ENCODE measurements at places on chromosomes 6 and 20.

- DNase-seq: no peak
Measured at GRCh38 chr6:41922154-41922553, 855 bp downstream of the BYSL start.

- no peak for DNase-seq
Measured at GRCh38 chr6:73927421-73927820, 231.4 kb downstream of the CD109 start.

DNA sequence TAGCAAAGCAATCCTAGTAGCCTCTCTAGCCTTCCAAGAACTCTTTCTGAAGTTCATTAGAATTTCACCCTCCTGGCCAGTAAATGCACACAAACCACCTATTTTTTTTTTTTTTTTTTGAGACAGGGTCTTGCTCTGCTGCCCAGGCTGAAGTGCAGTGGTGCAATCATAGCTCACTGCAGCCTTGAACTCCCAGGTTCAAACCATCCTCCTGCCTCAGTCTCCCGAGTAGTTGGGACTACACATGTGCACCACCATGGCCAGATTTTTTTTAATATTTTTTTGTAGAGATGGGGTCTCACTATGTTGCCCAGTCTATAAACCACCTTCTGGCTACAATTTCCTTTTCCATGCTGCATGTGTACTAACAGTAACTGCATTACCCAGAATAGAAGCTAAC is 301.3 kb downstream of the ZNF217 start:
- DNase-seq: no peak

DNA sequence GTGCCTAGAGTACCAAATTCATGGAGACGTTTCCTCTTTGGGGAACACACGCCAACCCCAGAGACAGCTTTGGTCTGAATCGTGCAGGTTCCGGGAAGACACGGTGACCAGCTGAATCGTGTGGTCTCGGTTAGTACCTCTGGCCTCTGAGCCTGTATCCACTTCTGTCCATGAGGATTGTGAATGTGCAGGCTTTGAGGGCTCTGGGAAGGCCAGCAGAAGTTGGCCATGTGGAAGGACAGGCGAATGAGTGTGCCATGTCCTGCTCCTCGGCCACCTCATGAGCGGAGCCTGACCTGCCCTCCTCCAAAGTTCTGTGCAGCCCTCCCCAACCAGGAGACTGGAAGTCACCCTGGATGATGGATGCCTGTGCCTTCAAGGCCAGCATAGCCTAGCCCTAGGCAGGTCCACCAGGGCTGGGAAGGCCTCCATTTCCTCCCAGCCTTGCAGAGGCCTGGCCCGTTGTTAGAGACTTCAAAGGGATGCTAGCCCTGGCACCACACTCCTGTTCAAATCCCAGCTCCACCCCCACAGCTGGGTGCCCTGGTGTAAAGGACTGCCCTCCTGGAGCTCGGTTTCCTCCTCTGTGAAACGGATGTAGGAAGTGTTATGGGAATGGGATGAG is 1.7 kb upstream of the TMEM74B start:
- no peak for DNase-seq

DNA sequence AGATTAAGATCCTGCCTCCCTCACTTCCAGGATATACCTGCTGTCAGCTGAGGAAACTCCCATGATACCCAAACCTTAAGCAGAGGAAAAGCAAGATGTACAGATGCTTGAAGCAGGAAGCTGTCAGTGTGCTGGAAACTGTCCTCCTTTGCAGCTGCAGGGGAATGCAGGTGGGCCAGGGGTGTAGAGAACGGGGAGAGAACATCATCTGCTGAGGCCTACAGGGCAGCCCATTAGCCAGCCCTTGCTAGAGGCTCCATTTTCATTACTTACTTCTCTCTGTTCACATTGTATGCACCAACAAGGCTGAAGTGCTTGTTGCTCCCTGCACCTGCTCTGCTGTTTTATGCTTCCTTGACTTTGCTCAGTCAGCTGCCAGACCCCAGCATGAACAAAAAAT is 119.1 kb downstream of the PRND start:
- no peak for DNase-seq

DNA sequence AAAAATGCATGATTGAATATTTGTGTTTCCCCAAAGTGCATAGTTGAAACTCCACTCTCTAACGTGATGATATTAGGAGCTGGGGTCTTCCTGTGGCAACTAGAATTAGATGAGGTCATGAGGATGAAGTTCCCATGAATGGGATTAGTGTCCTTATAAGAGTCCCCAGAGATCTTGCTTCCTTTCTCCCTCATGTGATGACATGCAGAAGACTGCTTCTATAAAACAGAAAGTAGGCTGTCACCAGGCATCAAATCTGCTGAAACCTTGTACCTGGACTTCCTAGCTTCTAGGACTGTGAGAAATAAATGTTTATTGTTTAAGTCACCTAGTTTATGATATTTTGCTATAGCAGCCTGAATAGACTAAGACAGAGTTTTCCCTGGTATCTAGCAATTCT is 586.5 kb upstream of the EPHA7 start:
- no peak for DNase-seq

DNA sequence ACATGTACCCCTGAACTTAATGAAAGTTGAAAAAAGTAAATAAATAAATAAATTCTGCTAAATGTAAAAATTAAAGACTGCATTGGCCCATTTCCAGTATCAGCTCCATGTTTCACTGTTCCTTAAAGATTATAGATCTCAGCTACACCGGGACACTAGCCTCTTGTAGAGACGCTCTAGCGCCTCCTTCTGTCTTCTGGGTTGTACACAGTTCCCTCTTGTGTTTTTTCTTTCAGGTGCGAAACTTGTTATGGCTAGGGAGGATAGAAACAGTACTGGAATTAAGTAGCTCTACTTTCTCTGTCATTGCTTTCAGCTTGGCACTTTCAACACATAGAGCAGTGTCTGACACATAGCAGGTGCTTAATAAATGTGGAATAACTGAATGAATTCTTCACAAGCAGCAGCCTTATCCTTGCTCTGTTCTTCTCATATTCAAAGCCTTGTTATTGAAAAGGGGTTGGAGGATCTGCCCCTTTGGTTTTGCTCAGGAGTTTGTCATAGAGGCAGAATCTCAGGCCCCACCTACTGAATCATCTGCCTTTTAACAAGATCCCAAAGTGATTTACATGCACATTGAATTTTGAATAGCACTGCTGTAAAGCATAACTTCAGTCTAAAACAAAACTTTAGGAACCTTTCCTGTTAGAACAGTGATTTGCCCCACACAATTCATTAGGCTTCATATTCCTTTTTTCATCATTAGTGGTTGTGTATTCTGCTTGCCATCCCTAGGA is 92.3 kb downstream of the FIG4 start:
- DNase-seq: no peak

DNA sequence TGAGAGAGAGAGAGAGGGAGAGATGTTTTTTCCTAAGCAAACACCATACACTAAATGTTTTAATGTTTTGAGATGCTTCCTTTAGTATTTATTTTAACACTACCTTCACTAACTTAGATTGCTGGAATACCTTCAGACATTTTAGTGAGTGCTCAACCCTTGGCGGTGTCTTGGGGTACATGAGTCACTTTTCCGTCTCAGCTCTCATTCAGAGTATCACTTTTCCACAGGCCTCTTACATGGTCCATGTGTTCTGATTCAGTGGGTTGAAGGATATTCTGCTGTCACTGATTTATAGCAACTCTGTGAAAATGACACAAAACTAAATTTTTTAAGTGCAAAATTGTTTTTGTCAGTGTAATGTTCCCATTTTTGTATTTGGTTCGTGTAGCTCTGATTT is 217.9 kb downstream of the CLVS2 start:
- no peak for DNase-seq

DNA sequence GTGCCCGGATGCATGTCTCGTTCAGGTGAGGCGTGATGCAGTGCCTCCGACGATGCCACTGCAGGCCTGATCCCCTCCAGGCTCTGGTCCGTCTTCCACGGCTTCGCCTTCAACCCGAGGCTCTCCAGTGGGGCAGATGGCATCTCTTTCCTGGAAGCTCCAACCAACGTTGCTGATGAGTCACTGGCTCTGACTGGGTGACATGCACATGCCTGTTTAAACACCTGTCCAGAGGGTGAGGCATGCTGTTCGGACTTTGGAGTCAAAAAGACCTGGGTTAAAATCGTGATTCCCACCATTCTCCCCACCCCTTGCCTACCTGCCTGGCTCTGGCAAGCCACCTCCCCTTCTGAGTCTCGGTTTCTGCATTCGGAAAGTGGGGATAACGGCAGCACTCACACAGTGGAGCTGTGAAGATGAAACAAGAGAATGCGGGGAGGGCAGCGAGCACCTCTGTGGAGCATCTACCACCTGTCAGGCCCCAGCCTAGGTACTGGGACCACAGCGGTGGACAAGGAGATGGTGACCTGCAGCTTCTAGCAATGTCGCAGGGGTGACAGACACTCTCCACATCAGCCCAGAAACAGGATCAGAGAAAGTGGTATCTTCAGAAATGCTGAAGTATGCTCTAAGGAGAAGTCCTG is 8.5 kb upstream of the EDN3 start:
- DNase-seq: no peak

DNA sequence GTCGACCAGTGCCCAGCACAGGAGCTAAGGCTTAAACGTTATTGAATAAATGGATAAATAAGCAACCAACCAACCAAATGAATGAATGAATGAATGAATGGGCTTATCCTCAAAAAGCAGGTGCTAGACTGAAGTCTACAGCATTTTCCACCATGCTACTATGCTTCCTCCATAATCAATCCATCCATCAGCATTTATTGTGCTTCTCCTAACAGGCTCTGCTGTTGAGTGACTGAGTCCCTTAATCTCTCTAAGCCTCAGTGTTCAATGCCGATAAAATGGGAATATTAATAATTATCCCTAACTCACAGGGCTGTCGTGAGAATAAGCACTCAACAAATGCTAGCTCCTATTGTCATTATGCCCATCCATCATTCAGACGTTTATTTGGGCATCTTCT is 4.6 kb upstream of the NOL4L start:
- no peak for DNase-seq

GRCh38 chr20:39676241-39676640 is 714.1 kb downstream of the DHX35 start:
- DNase-seq: no peak

- DNase-seq: no peak
Measured at GRCh38 chr6:140130074-140130473, 755.6 kb upstream of the CITED2 start.

- DNase-seq: peak; percentile 54
Measured at GRCh38 chr6:145963216-145964068, 716 bp downstream of the SHPRH start.

GRCh38 chr20:37283530-37284195 is 5.8 kb upstream of the MANBAL start:
- no peak for DNase-seq

- DNase-seq: no peak
Measured at GRCh38 chr20:13661070-13661685, 22.4 kb upstream of the TASP1 start.

DNA sequence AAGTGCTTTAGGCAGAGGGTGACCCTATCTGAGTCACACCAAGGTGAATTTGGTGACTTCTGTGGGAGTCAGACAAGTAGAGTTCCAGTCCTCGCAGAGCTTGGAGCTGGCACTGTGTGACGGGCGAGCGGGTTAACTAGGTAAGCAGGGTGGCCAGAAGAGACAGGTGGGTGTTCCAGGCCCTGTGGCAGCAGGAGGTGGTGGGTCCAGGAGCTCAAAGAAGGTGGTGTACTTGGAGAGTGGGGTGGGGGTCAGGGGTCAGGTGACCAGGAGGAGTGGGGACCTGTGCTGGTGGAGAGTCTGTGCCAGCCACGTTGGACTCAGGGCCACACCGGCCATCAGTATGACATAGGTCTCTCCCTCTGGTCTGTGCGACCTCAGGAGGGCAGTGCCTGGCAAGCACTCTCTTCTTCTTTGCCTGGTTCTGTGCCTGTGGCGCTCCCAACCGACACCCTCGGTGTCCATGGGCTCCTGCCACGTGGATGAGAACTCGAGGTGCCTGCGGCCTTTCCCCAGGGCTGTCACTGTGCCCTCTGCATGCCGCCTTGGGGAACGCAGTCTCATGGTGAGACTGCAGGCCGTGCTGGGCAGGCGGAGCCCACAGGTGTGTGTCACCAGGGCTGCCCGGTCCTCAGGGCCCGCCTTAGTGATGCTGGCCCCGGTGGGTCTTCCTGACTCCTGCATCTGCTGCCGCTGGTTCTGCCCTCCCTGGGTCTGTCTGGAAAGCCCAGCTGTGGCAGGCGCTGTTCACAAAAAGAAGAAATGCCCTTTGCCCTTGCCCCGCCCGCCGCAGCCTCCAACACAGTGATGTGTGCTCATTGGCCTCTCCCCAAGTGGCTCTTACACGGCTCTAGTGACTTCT is 1.6 kb downstream of the MRGBP start:
- DNase-seq: no peak

GRCh38 chr20:35506179-35506578 is 23.3 kb downstream of the C20orf173 start:
- DNase-seq: no peak

GRCh38 chr6:105611606-105612005 is 208.7 kb upstream of the PREP start:
- no peak for DNase-seq

GRCh38 chr6:41374618-41375590 is 39.5 kb downstream of the NCR2 start:
- DNase-seq: no peak

DNA sequence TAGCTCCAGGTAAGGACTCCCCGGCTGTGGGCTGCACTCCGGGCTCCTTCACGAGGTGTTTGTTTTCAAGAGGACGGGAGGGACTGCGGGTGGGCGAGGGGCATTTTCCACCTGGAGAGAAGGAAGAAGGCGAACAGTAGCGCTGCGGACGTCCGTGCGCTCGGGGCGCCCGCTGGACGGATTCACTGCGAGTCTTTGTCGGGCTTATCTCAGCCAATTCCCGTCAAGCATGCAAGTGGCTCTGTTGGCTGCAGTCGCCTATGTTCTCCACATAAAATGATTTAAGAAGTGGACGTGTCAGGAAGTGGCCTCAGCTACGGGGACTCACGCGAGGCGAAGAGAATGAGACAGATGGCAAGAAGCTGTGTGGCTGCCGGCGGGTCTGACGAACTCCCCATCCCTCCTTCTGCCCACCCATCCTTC is 332 bp downstream of the GRIK2 start:
- no peak for DNase-seq

DNA sequence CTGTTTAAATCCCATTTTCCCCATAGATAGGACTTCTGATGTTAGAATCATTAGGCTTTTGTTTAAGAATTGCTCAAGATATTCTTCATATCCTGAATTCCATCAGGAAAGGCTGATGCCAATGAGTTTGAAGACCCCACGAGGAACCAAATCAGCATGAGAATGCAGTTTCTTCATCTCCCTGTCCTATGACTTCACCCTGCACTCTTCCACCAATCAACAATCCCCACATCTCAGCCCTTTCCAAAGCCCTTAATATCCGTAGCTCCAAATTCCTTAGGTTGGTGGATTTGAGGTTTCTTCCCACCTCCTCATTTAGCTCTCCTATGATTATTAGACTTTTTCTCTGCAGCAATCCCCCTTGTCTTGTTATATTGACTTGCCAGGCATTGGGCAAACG is 88.3 kb upstream of the PRND start:
- no peak for DNase-seq

DNA sequence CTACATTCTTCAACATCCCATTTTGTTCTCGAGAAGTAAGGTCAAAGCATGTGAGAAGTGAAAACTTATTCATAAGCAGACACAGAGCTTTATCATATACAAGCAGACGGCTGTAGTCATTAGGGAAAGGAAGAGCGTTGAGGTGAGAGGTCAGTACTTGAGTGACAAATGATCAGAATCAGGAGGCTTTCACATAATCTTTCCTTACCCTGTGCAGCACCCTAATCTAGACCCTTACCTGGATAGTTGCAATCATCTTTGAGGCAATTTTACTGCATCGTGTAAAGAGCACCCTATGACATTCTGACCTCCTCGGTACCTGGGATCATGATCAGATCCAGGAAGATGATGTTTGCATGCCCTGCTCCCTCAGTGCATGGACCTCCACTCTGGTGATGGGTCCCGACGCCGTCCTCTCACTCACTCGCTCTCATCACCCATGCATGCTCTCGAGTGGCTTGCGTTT is 62.7 kb downstream of the RNF182 start:
- no peak for DNase-seq
